ENCODE measurements at places on chromosomes 12 and 14.

DNA sequence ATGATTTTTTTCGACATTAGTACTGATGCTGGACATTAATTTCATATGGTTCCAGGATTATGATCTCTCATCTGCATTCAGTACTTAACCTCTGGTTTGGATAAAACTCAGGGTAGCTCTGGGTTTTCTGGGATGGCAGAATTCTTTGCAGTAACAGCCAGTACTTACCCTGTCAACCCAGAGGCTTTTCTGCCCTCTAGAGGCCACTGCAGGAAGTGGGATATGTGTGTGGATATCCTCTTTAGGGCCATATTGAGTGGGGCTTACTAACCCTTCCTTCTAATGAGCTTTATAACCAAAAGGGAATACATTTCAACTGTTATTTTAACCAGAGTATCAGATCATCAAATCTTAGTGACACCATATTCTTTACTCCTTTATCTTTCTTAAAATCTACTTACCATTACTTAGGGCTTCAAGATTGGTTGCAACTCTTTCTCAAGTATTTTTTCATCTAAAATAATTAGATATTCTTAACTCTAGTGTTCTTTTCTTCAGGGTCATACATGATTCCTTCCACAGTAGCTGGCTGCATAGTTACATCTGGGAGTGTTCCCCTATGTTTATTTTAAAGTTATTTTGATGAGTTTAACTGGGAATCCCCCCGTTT is 488.0 kb upstream of the STXBP6 start:
- peak; percentile 16 for DNase-seq

- peak; percentile 74 for DNase-seq
Observed at GRCh38 chr14:100882991-100883788, 20.3 kb downstream of the RTL1 start.

DNA sequence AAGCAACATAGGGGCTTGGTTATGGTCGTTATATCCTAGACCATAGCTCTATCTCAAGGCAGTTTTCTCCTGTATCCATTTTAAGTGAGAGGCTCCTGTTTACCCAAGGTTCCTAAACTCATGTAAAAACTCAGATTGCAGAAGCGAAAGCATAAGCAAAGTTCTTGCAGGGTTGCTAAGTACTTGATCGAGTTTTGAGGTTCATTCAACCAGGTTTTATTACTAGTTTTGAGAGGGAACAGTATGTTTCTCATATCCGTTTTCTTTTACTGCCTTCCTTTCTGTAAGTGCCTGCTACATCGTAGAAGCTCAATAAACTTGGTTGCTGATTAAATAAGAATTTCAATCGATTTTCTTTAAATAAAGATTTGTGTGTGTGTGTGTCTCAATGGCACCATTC is 5.1 kb downstream of the AKAP3 start:
- no peak for DNase-seq

DNA sequence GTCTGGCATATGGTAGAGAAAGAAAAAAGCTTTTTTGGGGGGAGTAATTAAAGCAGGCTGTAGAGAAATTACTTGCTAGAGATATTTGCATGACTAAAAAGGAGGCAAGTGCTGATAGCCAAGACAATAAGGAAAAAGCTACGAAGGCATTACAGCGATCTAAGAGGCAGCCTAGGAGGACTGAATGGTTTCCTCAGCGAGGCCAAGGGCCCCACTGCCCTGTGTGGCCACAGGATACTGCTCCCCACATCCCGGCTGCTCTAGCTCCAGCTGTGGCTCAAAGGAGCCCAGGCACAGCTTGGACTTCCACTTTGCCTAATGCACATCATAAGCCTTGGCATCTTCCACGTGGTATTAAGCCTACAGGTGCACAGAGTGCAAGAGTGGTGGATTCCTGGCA is 53.6 kb downstream of the LRRIQ1 start:
- DNase-seq: no peak

GRCh38 chr14:61584331-61584741 is 111.0 kb upstream of the HIF1A start:
- DNase-seq: no peak
